ENCODE measurements at places on chromosomes 12 and 14.

GRCh38 chr12:611721-612120 is 51.5 kb downstream of the NINJ2 start:
- no peak for DNase-seq

DNA sequence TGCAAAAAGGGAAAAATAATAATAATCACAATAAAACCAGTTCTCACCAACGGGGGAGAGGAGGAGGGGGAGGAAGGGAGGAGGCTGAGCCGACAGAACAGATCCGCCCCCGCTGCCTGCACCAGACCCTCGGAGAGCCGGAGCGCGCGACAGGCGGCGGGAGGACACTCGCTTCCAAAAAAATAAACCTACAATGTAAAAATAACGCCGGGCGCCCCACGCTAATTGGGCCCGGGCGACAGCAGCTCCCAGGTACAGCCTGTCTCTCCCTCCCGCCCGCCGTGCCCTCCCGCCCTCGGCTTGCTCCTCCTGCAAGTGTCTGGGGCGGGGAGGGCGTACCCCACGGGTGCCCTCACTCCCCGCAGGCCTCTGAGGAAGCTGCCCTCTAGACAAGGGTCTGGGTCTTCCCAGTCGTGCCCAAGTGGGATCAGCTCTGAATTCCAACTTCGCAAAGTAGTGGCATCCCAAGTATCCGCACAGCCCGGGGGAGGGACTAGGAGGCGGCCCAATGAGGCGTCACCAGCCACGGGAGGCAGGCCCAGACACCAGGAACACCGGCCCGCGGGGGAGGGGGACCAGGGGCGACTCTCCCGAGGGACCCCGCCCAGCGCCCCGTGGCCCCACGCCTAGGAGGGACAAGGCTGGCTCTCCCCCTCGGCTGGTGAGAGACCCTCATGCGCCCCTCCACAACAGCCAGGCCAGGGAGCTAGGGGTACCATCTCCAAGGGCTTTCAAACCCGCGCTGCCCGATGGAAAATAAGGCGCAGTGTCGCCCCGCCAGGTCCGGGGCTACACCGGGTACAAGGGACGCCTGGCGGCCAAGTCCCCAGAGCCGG is 1.0 kb downstream of the NCOR2 start:
- peak; percentile 70 for DNase-seq

GRCh38 chr14:38605193-38606114 is 349.6 kb upstream of the CLEC14A start:
- DNase-seq = no peak

DNA sequence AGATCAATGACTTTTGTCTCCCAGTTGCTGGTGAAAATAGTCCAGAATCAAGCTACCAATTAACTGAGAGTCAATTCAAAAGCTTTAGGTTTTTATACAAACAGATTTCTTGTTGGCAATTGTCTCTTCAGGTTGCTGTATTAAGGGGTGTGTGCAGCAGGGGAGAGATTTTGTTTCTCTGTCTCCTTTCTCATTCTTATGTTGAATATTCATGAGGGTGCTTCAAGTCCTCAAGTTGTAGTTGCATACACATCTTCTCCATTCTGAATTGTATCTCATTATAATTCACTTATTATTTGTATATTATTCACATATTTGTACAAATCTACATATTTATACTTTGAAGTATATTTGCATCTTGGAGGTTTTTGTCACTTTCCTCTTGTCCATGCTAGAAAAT is 126.7 kb upstream of the PTPRQ start:
- no peak for DNase-seq

- DNase-seq = no peak
These were observed 913.6 kb downstream of the GALC start for GRCh38 chr14:87079416-87079815.

- no peak for DNase-seq
These were observed 426.0 kb downstream of the GALC start for GRCh38 chr14:87566991-87567390.

- no peak for DNase-seq
These were observed 30.4 kb upstream of the ITPK1 start for GRCh38 chr14:93146119-93146518.

DNA sequence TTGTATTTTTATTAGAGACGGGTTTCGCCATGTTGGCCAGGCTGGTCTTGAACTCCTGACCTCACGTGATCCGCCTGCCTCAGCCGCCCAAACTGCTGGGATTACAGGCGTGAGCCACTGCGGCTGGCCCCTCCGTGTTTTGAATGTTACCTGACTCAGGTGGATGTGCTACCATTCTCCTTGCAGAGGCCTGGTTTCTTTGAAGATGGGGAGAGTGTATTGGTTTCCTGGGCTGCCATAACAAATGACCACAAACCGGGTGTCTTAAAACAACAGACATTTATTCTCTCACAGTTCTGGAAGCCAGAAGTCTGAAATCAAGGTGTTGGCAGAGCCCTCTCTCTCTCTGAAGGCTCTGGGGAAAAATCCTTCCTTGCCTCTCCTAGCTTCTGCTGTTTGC is 98.0 kb downstream of the IRF2BPL start:
- DNase-seq = peak; percentile 38

DNA sequence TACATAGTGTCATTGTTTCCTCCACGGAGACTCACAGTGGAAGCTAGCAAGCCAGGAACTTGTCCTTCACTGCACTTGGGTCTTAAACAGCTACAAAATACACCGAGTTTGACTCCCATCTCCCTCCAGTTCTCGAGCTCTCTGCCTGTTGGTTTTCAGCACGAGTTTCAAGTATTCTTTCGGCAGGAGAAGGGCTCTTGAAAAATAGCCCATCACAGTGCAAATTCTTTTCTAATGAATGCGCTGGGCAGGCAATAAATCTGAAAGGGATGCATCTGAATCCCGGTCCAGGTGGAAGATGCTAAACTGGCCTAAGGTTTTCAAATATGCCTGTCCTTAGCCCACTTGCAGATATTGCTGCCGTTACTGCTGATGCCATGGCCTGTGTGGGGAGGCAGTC is 173.9 kb downstream of the CACNA1C start:
- DNase-seq = no peak

- no peak for DNase-seq
These were observed 337.5 kb upstream of the PDE3A start for GRCh38 chr12:20030826-20031225.

- DNase-seq = no peak
These were observed 187.8 kb upstream of the AMIGO2 start for GRCh38 chr12:47267571-47267970.

DNA sequence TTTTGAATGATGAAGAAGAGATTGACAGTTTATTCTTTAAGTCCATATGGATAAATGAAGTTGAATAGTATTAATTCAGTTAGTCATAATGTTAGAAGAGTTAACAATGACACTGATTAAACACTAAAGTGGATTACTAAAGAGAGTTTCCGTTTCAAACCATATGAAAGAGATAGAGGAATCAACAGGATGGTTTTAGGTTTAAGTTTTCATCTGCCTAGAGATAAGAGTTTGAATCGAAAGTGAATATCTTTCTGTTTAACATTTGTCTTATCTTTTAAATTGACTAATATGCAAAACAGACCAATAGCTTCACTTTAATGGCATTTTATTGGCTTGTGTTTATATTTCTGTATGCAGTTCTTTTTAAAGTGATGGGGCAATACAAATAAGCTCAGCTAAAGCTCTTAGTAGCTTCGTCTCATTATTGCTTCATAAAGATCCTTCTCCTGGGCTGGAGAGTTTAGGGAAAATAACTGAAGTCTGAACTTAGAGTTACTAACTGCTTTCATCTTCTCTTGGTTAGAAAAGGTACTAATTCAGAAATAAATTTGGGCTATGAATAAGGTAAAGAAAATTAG is 66.0 kb downstream of the MIPOL1 start:
- DNase-seq = no peak

DNA sequence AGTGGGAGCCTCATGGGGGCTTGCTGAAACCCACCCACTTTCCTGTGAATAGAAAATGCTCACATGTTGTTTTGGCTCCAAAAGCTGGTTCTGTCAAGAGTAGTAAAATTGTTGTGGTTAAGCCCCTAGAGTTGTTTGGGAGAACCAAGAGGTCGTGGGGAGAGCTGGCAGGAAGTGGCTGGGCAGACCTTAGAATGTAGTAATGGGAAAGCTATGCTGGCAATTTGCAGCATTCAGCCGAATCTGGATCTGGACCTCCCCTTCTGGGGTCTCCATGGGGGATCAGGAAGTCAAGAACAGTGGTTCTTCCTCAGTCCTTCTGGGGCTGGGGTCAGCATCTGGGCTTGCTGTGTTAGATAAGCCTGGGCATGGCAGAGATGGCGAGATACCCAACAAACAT is 150.6 kb upstream of the TBX3 start:
- DNase-seq = no peak

- DNase-seq = no peak
These were observed 400.9 kb downstream of the SNAPC1 start for GRCh38 chr14:62162998-62163589.

Data from CD4-positive, alpha-beta memory T cell (primary cell).